A673 (cell line): ENCODE measurements at places on chromosomes 11 and 22. TPM values are rescaled to one million over a fixed set of nuclear protein-coding genes. Genes with fewer than 3 reads are reported as not detected.

DNA sequence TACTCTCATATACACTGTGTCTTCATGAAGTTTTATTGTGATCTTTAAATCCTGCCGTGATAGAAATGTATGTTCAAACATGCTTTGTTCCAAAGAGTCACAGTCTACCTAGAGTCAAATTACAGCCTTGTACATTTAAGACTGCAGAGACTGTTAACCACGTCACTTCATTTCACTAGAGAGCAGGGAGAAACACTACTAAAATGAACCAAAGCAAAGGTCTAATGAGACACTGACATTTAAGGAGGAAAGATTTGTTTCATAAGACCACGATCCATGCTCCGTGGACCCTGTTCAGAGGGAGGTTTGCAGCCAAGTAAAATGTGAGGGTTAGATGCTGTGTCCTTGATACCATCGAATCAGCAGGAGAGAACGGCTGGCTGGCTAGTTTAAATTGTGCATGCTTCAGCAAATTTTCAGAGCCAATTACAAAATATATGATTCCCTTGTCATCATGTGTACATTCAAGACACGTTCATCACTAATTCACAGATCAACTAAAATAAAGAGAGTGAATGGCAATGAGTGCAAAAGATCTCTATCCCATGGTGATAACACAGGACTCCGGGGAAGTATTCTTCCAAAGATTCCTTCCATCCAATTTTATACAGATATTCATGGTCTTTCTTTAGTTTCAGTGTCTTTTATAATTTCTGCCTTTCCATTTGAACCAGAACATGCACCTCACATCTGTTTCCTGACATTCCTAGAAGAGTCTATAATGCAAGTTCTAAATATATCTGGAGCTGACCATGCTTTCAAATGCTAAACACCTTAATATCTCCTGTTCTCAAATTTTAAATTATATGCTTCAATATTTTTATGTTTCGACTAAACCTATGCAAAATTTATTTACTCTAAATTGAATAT, 960.9 kb upstream of the FAT3 start:
- no peak for DNase-seq

DNA sequence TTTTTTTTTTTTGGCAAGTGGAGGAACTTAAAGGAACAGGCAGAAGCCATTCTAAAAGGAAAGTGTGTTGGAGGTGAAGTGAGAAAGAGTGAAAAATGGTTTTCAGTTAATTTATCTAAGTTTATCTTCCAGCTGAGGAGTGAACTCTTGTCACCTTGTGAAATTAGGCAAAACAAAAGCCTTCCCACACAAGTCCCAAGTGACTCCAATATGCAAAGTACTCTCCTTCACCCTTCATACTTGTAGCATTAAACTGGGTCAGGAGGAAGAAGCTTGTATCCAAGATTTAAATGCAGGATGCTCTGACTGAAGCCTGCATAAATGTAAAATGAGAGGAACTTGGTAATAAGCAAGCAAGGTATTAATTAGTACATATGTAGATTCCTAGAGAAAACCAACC, 796.8 kb downstream of the DLG2 start:
- DNase-seq, result no peak

DNA sequence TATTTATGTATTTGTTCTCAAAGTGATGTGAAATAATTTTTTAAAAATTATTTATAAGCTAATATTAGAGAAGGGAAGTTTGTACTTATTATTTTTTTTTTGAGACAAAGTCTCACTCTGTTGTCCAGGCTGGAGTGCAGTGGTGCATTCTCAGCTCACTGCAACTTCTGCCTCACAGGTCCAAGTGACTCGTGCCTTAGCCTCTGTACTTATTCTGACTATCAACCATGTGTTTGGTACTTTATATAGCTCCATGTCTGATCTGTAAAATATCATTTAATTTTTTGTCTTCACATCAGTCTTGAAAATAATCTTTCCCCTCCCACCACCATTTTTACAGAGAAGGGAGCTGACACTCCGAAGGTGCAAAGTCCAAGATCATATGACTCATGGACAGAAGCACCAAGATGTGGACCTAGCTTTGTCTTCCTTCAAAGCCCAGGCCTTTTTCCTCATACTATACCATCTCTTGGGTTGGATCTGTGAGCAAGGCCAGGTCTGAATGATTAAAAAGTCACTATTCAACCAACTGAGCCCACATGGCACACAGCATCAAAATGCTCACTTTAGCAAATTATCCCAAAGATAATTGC, 32.4 kb upstream of the EED start:
- no peak for DNase-seq

DNA sequence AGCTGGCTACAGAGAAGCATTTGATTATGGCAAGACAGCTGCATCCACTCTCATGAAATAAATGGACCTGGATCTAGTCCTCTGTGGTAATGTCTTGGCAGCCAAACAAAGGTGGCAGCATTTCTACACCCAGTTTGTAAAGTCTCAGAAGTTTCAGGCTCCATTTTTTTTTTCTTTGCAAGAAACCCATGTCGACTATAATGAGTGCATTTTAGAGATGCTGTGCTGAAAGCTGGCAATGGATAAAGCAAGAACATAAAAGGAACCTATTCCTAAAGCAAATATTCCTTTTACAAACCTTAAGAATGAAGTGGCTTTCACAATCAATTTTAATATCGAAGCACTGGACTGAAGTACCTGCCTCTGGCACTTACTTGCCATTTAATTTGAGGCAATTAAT, 33.5 kb downstream of the THAP12 start:
- no peak for DNase-seq

KCNA4 gene
- total RNA-seq, result not detected in 2 replicates

ELF5 gene
- not detected in 2 replicates for total RNA-seq

MUC5B gene
- not detected in 2 replicates for total RNA-seq

SLC29A2 gene
- total RNA-seq, result 60.4 and 62.4 TPM in 2 replicates

OLFML1 gene
- total RNA-seq, result not detected in 2 replicates
